Uterine smooth muscle cell (primary cell): ENCODE measurements at places on chromosomes 13 and 19. TPM values are rescaled to one million over a fixed set of nuclear protein-coding genes. Genes with fewer than 3 reads are reported as not detected.

Gene SLITRK5
- under 0.01 TPM in 2 replicates for total RNA-seq

Gene IGFL1
- not detected in 2 replicates for total RNA-seq

Gene SLITRK1
- total RNA-seq: not detected in 2 replicates

Gene PROZ
- not detected in 2 replicates for total RNA-seq

Gene CPB2
- not detected in 2 replicates for total RNA-seq
